Activated T-helper 2 cell treated with anti-CD3 and anti-CD28 coated beads, Interferon-gamma antibody, Interleukin-2, Interleukin-4, amounts not matched to agents 10 μg/mL and 5 μg/mL and 100 μg/mL, durations not matched to agents 14 hours and 24 hours and 36 hours (primary cell): ENCODE measurements at places on chromosomes 5 and 9. TPM values are rescaled to one million over a fixed set of nuclear protein-coding genes. Genes with fewer than 3 reads are reported as not detected.

DNA sequence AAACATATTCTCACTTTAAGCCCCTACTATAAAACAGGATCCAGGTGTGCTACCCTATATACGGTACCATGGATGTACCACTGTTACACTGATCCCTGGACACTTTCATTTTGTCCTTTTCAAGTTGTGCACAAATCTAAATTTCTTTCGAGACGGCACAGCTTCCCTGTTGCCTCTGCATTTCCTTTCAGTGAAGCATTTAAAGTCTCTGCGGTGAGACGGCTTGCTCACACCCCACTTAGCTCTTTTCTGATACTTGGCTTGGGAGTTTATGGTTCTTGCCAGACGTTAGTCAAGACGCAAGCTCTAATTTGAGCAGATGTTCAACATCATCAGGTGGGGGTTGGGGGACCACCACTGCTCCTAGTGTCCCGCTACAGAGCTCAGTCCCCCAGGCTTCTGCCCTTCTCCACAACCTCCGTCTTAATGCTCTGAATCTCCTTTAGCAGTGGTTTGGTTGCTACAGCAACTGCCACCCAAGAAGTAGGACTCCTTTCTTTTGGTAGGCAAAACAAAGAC is 15.8 kb downstream of the F2RL2 start:
- H3K36me3 ChIP-seq, result peaks cover 62% of the 10 kb centered on the region
- H3K4me1 ChIP-seq, result peaks cover 21% of the 10 kb centered on the region
- peak overlapping the region; percentile 33 for H3K27ac ChIP-seq
- no peaks in the 10 kb centered on the region for H3K27me3 ChIP-seq

- H3K27me3 ChIP-seq, result no peaks in the 10 kb centered on the region
- DNase-seq, result no peak
- H3K36me3 ChIP-seq, result no peaks in the 10 kb centered on the region
- H3K27ac ChIP-seq, result no peak overlapping the region
These were observed 64.0 kb upstream of the TUSC1 start for GRCh38 chr9:25742256-25742655.

GRCh38 chr5:143446535-143447226 is 43.2 kb upstream of the NR3C1 start:
- H3K27me3 ChIP-seq, result no peaks in the 10 kb centered on the region
- no peaks in the 10 kb centered on the region for H3K36me3 ChIP-seq
- H3K4me3 ChIP-seq, result no peak overlapping the region
- H3K27ac ChIP-seq, result peak overlapping the region; percentile 2
- peaks cover 27% of the 10 kb centered on the region for H3K4me1 ChIP-seq

DNA sequence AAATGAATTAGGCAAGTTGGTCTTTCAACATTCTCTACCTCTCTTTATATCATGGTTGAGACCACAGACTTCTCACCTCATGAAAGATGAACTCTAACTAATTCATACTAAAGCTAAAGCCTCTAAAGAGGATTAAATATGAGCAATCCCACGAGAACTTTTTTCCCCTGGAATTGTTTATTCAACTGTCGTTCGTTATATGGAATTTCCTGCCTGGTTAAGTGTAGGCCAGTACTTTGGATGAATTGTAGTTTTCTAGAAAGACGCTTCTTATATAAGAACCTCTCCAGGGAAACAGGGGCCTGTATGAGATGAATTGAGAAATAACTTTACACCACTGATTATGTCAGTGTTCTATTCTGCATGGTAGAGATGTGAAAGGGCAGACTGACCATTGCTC is 42.9 kb downstream of the PDCD1LG2 start:
- H3K27ac ChIP-seq, result no peak overlapping the region
- H3K36me3 ChIP-seq, result peaks cover 25% of the 10 kb centered on the region
- H3K4me1 ChIP-seq, result peaks cover 21% of the 10 kb centered on the region
- DNase-seq, result no peak
- no peaks in the 10 kb centered on the region for H3K27me3 ChIP-seq
- no peak overlapping the region for H3K4me3 ChIP-seq

- DNase-seq, result no peak
- peaks cover 3% of the 10 kb centered on the region for H3K4me1 ChIP-seq
- H3K4me3 ChIP-seq, result no peak overlapping the region
- H3K36me3 ChIP-seq, result no peaks in the 10 kb centered on the region
These were observed 168.5 kb downstream of the RAB3C start for GRCh38 chr5:58751222-58751837.

- H3K27me3 ChIP-seq, result no peaks in the 10 kb centered on the region
- H3K27ac ChIP-seq, result no peak overlapping the region
- H3K36me3 ChIP-seq, result no peaks in the 10 kb centered on the region
- H3K4me3 ChIP-seq, result no peak overlapping the region
These were observed 163.4 kb downstream of the TRPM6 start for GRCh38 chr9:74724317-74724716.

DNA sequence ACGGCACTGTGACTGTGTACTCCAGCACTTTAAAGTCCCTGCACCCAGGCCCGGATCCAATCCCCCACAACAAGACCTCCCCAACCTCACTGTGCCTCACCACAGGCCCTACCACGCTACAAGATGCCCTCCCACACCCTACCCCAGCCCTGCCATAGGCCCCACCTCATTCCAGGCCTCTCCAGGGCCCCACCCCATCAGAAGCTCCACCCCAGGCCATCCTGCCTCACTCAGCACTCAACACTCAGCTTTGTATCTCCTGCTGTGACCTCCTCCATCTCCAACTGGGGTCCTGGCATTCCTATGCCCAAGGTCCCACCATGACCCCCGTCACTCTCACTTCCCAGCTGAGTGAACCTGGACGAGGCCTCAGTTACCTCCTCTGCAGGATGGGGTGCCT is 38.8 kb downstream of the BARX1 start:
- H3K27me3 ChIP-seq, result no peaks in the 10 kb centered on the region
- H3K36me3 ChIP-seq, result no peaks in the 10 kb centered on the region
- H3K27ac ChIP-seq, result no peak overlapping the region
- H3K4me3 ChIP-seq, result no peak overlapping the region
- no peak for DNase-seq
- H3K4me1 ChIP-seq, result no peaks in the 10 kb centered on the region

DNA sequence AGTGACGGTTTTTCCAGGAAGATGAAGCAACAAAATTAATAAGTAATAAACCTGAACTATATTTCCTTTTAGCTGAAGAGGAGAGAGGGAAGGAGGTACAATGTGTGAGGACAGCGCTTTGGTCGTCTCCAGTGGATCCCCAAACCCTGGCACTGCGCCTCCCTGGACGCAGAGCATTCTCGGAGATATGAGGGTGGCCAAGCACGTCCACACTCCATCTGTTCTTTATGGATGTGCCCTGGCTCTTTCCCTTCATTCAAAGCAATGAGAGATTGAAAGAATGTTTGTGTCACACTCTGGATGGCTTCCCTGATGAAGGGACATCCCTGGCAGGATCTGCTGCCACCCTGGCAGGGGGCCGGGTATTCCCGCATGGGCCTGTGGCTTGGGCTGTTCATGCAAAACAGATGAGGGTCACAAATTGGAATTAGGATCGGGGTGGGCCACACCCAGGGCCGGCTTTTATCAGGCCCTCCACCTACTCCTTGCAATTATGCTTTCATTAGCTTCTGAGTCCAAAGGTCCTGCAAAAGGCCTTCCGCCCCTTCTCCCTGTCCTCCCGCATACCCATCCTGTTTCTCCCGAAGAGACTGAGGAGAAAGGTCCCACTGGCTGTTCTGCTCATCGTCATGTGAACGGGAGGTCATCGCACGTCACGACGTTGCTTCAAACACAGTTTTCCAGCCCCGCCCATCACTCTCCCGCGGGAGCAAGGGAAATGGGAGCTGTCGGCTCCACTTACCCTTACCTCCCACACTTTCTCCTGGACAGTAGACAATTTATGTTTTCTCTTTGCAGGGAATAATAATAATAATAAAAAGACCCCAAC is 286.1 kb upstream of the IRX4 start:
- H3K27me3 ChIP-seq, result no peaks in the 10 kb centered on the region
- H3K4me3 ChIP-seq, result no peak overlapping the region

DNA sequence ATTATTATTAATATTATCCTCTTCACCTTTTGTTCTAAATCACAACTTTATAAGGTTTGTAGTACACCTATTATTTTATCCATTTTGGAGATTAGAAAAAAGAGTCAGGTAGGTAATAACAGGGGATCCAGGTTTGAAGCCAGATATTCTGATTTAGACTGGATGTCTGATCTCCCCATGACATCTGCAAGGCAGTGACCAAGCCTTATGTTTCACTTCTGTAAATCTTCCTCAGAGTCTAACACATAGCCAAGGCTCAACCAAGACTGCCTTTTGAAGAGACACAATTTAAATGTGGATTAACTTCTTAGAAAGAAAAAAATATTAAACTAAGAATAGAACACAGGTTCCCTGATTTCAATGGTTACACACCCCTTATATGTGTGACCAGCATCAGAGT is 44.2 kb downstream of the CETN3 start:
- peaks cover 4% of the 10 kb centered on the region for H3K27me3 ChIP-seq
- DNase-seq, result no peak
- no peak overlapping the region for H3K4me3 ChIP-seq
- no peaks in the 10 kb centered on the region for H3K4me1 ChIP-seq

DNA sequence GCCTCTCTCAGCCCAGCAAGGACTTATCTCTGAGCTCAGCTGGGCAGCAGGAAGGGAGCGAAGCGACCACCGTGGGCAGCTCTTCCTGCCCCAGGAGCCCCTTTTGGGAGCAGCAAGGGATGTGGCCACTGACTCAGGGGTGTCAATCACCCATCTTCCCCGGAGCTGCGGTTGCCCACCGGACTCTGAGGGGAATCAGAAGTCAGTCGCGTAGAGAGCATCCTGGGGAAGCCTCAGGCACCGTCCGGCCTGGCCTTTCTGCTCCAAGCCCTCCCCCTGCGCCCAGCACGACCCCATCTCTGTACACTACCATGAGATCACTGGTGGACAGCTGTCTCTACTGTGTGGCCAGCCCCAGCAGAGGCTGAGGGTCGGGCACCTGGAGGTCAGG is 24.6 kb downstream of the GFI1B start:
- no peaks in the 10 kb centered on the region for H3K4me1 ChIP-seq
- no peaks in the 10 kb centered on the region for H3K36me3 ChIP-seq
- DNase-seq, result no peak
- no peak overlapping the region for H3K4me3 ChIP-seq
- no peak overlapping the region for H3K27ac ChIP-seq

DNA sequence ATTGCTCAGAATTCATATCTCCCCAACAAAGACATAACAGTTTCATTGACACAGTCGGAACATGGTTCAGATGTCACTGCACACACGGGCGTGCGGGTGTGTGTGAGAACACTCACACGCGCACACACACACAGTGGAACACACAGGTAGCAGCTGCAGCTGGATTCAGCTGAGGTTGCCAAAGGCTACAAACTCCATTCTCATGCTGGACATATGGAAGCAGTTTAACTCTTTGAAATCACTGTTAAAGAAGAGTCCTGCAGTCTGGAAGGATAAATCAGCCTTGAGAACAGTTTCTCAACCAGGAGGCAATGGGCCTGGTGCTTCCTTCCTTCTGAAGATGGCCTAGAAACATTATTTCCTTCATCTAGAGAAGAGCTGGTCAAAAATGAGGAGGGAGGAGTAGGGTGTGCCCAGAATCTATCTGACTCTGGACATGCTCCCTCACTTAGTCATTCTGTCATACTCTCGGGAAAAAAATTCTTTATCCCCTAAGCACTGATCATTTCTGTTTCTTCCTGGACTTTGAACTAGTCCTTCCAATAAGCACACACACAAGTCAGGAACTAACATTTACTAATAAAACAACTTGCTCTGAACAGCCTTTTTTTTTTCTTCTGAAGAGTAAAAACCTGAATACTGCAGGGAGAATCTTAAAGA is 160.6 kb downstream of the ZDHHC21 start:
- no peak for DNase-seq
- H3K4me3 ChIP-seq, result no peak overlapping the region
- H3K27me3 ChIP-seq, result peaks cover 7% of the 10 kb centered on the region
- no peaks in the 10 kb centered on the region for H3K4me1 ChIP-seq

- H3K27me3 ChIP-seq, result no peaks in the 10 kb centered on the region
- no peaks in the 10 kb centered on the region for H3K4me1 ChIP-seq
- no peak overlapping the region for H3K27ac ChIP-seq
These were observed 87.2 kb upstream of the CDH6 start for GRCh38 chr5:31106278-31106677.

The MEF2C gene
- 0.25 and 0.30 TPM in 2 replicates for total RNA-seq
